ENCODE measurements at places on chromosomes 4 and X.

- DNase-seq, result no peak
Observed at GRCh38 chr4:178553201-178553600, 1111.0 kb upstream of the AGA start.

- no peak for DNase-seq
Observed at GRCh38 chrX:24760363-24761000, 66.8 kb downstream of the POLA1 start.

DNA sequence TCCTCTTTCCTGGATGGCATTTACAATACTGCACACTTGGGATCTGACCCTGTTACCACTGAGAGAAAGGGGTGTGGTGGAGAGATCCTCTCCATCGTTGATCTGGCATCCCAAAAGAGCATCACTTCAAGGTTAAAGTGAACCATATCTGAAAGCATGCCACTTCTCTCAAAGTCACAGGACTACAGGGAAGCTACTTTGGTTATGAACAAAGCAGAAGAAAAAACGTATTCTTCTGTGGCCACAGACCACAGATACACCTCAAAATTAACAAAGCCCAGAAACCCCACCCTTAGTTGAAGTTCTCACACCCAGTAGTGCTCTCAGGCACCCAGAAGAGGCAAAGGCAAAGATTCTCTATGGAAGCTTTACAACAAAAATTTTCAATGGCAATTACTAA lies 108.3 kb downstream of the JADE1 start:
- DNase-seq, result peak; percentile 21

DNA sequence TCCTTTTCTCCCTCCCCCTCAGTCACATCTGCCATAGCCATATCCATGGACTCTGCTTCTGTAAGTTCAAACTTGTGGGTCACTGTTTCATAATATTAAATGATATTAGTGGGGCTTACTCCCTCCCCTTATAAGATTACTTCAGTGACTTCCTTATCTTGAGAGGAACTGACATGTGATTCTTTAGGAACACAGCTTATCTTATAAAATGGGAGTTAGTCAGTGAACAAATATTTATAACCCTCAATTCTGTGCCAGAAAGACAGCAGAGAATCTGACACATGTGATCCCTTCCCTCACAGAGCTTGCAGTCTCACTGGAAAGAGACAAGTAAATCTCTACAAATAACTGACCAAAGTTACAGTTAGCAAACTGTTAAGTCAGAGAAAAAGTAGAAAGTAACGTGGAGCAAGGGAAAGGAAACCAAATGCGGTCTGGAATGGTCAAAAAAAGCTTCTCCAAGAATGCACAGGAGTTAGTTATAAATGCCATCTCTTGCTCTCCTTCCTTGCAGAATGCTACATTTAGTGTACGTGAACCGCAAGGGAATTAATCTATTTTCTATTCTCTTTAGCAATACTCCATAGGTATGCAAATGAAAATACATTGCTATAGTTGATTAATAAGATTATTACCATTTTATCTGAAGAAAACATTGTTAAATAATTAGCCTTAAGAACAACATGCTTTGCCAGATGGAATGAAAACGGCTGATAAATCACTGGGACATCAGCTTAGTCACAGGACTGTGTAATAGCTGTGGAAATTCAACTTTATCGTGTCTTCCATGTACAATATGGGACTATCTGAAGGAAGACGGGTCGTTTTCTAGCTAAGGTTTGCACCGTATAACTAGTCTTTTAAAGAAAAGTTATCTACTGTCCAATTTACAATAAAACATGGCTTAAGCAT lies 29.0 kb downstream of the SGMS2 start:
- DNase-seq, result no peak

DNA sequence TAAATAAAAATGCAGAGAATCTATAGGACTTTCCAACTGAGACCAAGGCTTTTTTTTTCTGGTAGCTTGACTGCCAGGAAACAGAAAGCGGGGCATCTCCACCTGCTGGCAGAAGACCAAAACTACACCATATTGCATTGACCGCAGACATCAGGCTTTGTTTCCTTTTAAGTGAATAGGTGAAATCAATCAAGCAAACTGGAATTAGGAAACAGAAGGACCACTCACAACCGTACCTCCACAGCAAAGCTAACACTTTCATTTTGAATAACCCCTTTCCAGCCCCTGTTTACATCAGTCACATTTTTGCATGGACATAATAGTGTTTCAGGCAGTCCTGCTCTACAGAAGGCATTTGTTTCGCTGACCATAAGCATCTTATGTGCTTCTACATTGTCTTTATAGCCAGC lies 218.2 kb downstream of the IDS start:
- DNase-seq, result peak; percentile 3

DNA sequence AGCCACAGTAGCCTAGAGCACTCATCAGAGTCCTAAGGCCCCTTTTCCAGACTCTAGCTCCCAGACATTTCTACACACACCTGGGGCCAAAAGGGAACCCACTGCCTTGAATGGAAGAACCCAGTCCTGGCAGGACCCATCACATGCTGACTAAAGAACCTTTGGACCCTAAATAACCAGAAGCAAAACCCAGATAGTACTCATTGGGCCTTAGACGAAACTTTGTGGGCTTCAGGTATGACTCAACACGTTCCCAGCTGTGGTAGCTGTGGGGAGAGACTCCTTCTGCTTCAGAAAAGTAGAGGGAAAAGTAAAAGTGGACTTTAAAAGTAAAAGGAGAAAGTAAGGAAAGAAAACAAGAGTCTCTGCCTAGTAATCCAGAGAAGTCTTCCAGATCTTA lies 311.5 kb downstream of the OPHN1 start:
- DNase-seq, result no peak

- DNase-seq, result no peak
Observed at GRCh38 chrX:103913356-103914020, 48.9 kb upstream of the TMSB15B start.

DNA sequence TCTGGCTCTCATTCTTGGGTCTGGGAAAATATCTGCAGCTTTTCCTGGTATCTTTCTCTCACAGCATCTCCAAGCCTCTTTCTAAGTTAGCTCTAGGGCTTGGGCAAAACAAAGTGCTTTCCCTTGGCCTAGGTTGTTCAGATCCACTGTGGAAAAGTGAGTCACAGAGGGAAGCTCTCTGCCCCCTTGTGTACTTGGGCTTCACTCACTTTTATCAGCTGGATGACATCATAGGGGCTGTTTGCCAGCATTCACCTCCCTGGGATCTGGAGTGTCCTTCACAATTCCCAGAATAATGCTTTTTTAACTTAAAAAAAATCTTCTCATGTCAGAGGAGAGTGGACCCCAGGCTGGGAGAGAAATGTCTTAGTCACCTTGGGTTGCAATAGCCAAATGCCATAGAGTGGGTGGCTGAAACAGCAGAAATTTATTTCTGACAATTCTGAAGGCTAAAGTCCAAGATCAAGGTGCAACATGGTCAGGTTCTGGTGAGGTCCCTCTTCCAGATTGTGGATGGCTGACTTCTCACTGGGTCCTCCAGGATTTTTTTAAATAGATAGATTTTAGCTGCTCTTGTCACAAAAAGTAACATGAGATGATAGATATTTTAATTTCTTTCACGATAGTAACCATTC lies 247.8 kb downstream of the SH2D1A start:
- DNase-seq, result no peak

- DNase-seq, result no peak
Observed at GRCh38 chrX:81202943-81203342, 1.0 kb downstream of the SH3BGRL start.

- DNase-seq, result peak; percentile 21
Observed at GRCh38 chr4:41644288-41644914, 104.1 kb downstream of the PHOX2B start.

GRCh38 chr4:153791746-153792617 lies 3.1 kb upstream of the SFRP2 start:
- DNase-seq, result no peak

DNA sequence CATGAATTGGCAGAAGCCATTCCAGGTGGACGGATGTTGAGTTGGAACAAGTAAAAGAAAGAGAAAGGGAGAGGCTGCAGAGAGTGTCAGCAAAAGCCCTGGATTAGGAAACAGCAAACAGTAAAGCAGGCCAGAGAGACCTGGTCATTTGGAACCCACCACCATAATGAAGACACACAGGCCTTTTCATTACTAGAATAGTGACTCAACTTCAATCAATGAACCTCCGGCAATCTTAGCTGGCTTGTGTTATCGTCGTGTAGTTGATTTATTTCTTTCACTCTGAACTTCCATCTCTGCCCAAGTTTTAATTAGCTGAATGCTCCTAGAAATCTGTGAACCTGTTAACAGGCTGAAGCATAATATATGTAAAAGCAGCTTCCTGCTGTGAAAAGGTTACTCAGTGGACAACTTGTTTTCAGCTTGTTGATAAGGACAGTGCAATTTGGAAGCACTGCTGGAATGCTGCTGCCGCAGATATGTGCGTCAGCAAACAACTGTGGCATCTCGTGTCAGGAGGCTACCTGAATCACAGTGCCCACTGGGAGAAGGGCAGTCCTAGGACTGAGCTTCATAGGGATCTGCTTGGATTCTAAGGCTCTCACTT lies 68.8 kb downstream of the SPANXN4 start:
- DNase-seq, result no peak

DNA sequence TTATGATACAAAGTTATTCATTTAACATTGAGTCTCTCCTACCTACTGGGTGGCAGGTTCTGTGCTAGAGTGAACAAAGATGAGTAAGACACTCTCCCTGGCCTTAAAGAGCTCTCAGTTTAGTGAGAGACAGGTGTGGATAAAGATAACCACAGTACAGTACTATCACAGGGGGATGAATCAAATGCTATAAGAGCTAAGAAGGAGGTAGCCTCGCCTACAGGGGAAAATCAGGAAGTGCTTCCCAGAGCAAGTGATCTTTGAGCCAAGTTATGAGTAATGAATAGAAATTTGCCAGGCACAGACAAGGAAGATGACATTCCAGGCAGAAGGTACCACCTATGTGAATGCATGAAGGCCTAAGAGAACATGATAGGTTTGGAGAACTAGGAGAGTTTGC lies 3.4 kb upstream of the IGBP1 start:
- no peak for DNase-seq

DNA sequence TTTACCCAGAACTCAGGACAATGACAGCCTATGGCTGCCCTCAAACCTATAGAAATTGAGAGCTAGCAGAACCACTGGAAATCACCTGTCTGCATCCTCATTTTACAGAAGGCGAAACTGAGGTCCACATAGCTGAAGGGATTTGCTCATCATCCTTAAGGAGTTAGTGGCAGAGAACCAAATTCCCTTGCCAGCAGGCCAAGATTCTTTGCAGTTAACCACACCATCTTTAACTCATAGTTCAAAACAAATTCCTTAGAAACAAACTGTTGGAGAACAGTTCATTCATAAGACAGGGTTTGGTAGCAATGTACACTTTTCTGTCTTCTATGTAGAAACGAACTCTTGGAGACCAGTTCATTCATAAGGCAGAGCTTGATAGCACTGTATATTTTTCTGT lies 37.9 kb upstream of the RAP2C start:
- DNase-seq, result no peak

DNA sequence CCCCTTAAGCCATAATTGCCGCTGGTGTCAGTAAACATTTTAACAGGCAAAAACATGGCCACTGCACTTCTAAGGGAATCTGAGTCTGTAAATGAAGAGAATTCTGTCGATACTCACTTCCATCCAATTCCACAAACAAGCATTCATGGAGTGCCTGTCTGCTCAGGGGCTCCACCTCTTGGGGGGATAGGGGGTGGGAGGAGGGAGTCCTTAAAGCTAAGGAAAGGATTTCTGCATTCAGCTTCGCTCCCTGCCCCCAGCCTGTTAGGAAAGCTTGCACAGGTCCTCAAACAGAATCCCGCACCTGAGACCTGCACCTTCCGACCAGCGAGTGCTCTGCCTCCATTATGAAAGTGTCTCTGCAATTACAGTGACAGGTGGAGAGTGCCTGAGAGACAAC lies 130.2 kb upstream of the KIT start:
- DNase-seq, result no peak

DNA sequence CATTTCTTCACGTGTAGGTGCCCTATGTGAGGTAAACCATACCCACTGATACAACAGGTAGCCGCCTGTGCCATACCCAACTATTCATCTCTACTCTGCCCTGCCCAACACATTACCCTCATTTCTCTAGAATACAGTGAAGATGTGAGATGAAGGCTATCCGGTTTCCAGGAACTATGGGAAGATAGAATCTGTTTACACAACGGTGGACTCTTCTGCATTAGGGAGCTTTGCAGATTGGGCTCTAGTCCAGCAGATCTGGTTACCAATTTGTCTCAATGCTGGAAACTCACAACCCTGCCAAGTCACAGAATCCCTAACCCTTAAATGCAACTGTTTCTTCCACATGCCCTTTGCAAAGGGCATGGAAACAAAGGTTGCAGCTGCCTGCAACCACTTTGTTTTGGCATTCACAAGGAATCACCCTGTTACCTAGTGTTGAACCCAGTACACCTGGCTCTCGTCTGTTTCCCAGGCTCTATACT lies 6.4 kb upstream of the SLAIN2 start:
- no peak for DNase-seq

- DNase-seq, result no peak
Observed at GRCh38 chrX:125710403-125711062, 390.9 kb downstream of the TEX13C start.
